ENCODE measurements at places on chromosomes 16 and 17.

GRCh38 chr17:12659500-12659899, 6.2 kb upstream of the MYOCD start:
- DNase-seq, result no peak

- DNase-seq, result no peak
These were observed 344 bp downstream of the CNTNAP4 start for GRCh38 chr16:76277460-76278030.

GRCh38 chr17:29357821-29358232, 32.3 kb upstream of the TAOK1 start:
- no peak for DNase-seq

DNA sequence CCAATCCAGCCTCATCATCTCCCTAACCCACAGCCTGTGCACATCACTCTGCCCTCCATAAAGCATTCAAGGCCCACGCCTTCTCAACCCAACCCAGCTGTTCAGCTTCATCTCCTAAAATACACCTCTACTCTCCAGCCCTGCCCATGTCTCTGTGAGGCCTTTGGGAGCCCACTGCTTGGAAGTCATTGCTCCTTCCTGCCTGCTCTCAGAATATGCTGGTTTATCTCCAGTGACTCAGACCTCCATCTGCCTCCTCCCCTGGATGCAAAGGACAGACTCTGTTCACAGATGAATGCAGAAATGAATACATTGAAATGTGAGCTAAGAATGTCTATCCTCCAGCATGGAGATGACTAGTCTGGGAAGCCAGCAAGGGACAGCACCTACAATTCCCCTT, 19.0 kb downstream of the KCNG4 start:
- no peak for DNase-seq

DNA sequence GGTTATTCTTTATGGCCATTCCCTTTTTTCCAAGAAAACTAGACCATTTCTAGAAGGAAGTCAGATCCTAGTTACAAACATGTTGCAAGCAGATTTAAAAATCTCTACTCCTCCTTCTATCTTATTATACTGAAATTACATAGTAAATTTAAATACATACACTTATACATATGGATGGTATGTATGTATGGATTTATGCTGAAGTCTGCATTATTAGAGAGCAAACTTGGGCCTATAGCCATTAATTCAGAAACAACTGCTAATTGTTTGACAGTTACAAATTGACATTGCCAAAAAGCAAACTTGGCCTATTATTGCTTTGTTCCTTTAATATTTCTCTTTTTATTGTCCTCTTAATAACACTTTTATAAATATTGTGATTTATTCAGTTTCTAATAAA, 67.1 kb downstream of the NFAT5 start:
- DNase-seq, result no peak

DNA sequence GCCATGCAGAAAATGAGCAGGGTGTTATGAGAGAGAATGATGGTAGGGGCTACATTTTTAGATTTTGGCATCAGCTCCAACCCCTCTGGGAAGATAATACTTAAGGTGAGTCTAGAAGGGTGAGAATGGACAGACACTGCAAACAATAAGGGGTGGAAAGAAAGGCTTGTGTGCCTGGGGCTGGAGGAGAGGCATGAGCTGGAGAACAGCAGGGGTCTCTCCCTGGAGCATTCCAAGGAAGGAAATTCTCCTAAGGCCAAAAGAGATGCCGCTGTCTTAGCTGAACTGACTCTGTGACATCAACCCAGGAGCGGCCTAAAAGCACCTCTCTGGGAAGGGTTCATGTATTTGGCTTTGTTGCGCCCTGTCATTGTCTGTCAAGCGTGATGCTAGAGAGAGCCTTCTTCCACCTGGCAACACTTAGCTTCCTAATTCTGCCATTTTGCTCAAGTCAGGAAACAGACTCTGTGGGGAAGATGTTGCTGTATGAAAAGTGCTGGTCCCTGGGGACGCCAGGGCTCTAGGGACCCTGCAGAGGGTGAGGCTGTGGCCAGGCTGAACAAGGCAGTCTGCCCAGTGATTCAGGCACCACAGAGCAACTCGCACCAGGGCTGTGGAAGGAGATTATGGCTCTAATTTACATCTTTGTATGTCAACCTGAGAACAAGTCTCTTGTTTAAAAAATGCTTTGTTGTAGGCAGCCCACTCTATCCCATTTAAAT, 225.7 kb downstream of the CBLN1 start:
- DNase-seq, result no peak

All from activated CD4-positive, alpha-beta T cell treated with anti-CD3 and anti-CD28 coated beads, Interleukin-2, amount 50 U/mL, for 1 hour (primary cell).